ENCODE measurements at places on chromosomes 6 and 20.
A peak's percentile ranks its signal among the peaks of the same experiment; 100 is the strongest.

GRCh38 chr6:48994811-48995210, 468.2 kb downstream of the MMUT start:
- no peak for DNase-seq

DNA sequence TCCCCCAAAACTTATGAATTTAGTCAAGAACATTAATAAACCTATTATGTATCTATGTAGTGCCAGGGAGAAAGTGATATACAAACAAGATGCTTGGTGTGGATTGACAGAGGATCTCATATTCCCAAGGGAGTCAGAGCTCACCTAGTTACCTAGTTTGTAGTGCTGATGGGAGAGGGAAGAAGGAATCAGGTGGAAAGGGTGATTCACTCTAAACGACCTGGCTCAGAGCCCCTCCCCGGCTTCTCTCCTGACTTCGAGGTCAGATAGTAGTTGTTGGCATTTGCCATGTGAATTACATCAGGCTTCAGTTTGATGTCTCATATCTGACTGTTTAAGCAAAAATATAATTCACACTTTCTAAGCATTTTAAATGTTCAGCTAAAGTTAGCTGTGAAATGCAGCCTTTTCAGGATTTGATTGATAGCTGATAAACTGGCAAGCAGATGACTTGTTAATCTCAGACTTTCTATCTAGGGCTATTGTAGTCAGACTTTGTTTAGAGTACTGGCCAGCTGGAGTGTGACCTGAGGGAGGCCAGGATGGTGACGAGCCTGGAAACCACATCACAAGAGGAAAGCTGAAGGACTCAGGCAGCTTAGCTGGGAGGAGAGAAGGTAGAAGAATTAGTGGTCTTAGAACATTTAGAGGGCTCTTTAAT, 123.7 kb downstream of the AKAP7 start:
- peak; percentile 51 for DNase-seq

GRCh38 chr20:43949741-43950618, 35.3 kb downstream of the TOX2 start:
- no peak for DNase-seq

DNA sequence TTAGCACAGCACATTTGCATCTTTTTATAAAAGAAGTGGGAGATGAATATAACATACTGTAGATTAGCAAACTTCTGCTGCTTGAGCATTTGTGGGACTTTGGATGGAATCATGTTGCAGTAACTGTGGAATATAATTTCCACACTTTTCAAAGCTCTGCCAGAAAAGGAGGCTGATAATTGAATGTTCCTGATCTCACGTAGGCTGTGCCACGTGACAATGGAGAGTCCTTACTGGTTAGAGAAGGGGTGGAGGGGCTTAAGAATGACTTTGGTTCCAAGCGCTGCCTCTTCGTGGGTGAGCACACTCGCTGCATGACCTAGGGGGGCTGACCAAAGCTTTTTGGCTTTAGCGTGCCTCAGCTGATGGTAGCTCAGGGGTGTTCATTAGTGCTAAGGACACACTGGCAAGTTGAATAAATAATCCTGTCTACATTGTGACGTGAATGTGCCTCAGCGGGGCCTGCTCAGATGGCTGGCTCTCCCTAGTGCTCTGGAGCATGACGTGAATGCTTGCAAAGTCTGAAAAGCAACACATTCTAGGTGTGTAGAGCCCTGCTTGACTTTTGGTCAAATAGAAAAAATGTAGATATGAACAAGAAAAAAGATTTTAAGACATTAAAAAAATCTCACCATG, 15.0 kb downstream of the WRNIP1 start:
- DNase-seq, result no peak

GRCh38 chr6:145309842-145310535, 425.3 kb downstream of the EPM2A start:
- DNase-seq, result no peak

DNA sequence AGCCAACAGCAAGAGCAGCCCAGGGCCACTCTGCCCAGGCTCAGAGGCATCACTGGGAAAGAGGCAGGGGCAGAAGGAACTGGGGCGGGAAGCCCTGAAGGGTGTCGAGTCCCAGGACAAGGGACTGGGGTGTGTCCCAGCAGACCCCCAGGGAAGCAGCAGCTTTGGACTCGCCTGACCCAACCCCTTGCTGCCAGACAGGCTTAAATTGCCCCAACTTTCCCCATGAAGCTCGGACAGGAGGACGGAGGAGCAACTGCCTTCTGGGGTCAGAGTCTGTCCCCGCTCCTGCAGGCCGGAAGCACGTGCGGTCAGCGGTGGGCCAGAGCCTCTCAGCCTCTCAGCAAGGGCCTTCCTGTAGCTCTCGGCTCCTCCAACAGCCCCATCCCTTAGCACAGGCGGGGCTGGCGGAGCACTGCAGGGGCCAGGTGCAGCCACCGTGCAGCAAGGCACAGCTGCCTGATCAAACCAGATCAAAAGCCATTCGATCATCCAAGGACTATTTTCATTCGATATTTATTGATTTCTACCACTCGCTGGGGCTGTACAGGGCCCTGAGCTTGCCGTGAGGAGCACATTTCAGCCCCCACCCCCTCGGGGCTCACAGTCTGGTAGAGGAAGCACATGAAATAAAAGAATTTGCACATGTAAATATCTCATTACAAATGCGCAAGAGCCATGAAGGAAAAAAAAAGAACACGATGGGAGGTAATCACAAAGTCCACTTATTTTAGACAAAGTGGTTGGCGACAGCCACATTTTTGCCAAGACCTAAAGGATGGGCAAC, 31.8 kb upstream of the STX16 start:
- no peak for DNase-seq

DNA sequence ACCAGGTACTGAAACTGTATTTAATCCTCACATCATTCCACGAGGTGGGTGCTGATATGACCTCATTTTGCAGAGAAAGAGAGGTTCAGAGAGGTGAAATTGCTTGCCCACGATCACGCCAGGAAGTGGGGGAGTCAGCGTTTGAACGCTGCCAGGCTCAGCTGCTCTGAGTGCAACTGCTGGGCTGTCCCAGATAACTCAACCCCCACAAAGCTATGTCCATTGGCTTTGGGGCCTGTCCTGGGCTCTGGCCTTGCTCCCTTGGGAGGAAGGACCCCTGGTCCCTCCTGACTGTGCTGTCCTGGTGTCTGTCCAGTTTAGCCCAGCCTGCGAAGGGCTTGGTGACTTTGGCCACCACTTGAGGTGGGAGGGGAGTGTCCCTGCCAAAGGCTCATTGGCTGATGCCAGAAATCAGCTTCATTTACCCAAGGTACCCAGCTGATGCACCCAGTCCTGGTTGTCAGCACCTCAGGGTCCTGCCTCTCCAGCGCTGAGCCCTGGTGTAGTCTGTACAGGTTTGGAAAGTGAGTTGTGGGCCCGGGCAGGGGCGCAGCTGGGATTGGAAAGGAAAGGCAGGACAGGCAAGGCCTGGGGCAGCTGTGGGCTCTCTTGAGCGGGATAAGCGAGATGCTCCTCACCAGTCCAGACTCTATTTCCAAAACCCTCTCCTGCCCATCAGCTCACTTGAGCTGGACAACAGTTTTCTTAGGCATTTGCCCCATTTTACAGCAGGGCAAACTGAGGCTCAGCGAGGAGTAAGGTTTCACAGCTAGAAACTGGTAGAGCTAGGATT, 38.5 kb downstream of the SUN5 start:
- no peak for DNase-seq

All from LoVo (cell line).